IMR-90 (cell line): ENCODE measurements at places on chromosomes 1 and 21. TPM values are rescaled to one million over a fixed set of nuclear protein-coding genes. Genes with fewer than 3 reads are reported as not detected.

Gene UBXN10
- not detected in 2 replicates for total RNA-seq

Gene SDHC
- 36.1 and 158 TPM in 2 replicates for total RNA-seq

Gene NBL1
- total RNA-seq: 12.5 and 14.0 TPM in 2 replicates

Gene S100A12
- not detected in 2 replicates for total RNA-seq

Gene CLDN14
- total RNA-seq: not detected in 2 replicates

Gene CFAP45
- total RNA-seq: 0.56 and 0.72 TPM in 2 replicates

Gene TEX38
- not detected in 2 replicates for total RNA-seq

Gene PLD5
- not detected in 2 replicates for total RNA-seq

Gene HTR6
- total RNA-seq: not detected in 2 replicates

Gene ILDR2
- total RNA-seq: under 0.01 TPM in 2 replicates

Gene SPRR1B
- total RNA-seq: not detected in 2 replicates

Gene GRIK3
- total RNA-seq: not detected in 2 replicates

Gene SPEN
- 15.8 and 20.3 TPM in 2 replicates for total RNA-seq

Gene ANGPTL1
- under 0.01 TPM in 1 of 2 replicates, not detected in the other for total RNA-seq

Gene SPRR2A
- total RNA-seq: not detected in 2 replicates

Gene OR2G6
- total RNA-seq: not detected in 2 replicates

Gene CYYR1
- not detected in 2 replicates for total RNA-seq

Gene VAMP3
- total RNA-seq: 280 and 354 TPM in 2 replicates

Gene RHBG
- total RNA-seq: not detected in 2 replicates

Gene GREM2
- total RNA-seq: 3.0 and 5.0 TPM in 2 replicates

Gene LEPROT
- total RNA-seq: 21.0 and 37.2 TPM in 2 replicates

Gene DMRTA2
- not detected in 2 replicates for total RNA-seq

Gene TDRD5
- total RNA-seq: not detected in 2 replicates

Gene SLC2A5
- total RNA-seq: 0.18 TPM in 1 of 2 replicates, not detected in the other

Gene PERM1
- total RNA-seq: not detected in 2 replicates

Gene ICOSLG
- total RNA-seq: under 0.01 TPM in 2 replicates
